ENCODE measurements at places on chromosomes 5 and 9.

- DNase-seq, result no peak
Measured at GRCh38 chr5:76069061-76069735, 14.0 kb upstream of the SV2C start.

DNA sequence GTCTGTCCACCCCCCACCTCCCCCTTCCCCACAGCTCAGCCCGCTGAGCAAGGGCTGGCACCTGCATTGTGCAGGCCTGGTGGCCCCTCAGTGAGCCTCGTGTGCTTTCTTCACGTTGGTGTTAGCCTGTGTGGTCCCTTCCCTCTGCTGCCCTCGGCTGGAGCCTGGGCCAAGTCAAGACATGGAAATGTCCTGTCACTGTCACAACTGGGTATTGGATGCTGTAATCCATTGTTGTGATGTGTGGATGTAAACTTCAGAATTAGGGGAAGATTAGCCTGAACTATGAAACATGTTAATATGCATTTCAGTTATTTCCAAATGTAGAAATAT lies 103.9 kb downstream of the TRIO start:
- no peak for DNase-seq

DNA sequence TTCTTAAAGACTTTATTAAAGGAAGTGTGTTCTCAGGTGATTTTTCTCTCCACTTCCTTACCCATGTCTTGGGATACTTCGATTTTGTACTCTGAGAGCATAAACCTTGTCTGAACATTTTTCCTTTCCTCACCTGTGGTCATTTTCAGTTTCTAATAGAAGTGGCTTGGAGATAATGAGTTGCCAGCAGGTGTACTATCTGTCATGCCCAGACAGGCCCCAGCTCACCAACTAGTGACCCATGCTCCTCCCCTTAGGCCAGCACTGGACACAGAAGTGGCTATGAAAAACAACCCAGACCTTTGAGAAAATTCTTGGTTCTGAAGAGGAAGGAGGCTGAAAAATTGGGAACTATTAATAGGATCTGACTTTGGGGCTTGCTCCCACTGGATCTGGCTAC lies 49.2 kb upstream of the SMIM32 start:
- DNase-seq, result no peak

DNA sequence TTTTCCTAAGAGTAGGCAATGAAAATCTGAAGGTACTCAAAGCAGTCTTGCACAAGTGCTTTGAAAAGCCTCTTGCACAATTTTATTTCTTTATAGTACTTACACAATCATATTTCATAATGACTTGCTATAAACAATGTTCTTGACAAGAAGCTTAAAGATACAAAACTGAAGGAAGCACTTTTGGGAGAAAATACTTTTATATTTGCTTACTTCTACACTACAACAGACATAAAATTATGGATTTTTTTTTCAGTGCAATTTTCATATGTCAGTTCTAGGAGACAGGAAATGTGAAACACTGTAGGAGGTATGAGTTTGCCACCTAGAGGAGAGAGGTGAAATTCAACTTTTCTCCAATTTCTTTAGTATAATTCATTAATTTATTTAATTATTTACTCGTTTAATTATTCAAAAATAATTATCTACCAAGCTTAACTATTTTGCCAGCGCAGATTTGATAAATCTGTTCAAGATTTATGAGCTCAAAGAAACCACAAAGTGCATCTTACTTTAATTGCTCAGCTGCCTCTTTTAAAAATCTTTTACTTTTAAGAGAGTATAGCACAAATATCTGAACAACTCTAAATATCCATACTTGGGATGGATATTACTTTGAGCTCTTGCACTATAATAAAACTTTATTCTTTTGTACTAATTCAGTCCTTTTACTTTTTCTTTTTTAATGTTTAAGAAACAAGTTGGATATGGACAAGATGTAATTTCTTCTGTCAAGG lies 29.0 kb upstream of the CDKN2B start:
- no peak for DNase-seq

- DNase-seq, result peak; percentile 31
Measured at GRCh38 chr9:101586651-101587050, 8.1 kb downstream of the PPP3R2 start.

GRCh38 chr5:60578315-60578714 lies 121.7 kb downstream of the DEPDC1B start:
- no peak for DNase-seq

- no peak for DNase-seq
Measured at GRCh38 chr5:104297076-104297475, 734.5 kb upstream of the NUDT12 start.

DNA sequence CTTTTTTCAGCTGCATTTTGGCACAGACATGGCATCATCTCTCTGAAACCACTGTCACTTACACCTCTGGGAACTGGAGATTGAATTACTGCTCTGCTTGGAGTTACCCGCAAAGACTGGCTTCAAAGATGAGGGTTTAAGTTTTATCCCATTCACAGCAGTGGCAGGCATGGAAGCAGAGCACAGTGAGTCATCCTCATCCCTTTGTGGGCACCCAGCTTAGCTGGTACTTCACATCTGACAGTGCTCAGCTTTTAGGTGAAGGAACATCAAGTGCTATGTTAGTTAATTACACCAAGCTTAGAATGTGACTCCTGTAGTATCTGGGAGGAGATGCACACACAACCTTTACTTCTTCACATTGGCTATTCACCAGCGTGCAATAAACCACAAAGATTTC lies 24.8 kb upstream of the ALDH1A1 start:
- DNase-seq, result no peak

DNA sequence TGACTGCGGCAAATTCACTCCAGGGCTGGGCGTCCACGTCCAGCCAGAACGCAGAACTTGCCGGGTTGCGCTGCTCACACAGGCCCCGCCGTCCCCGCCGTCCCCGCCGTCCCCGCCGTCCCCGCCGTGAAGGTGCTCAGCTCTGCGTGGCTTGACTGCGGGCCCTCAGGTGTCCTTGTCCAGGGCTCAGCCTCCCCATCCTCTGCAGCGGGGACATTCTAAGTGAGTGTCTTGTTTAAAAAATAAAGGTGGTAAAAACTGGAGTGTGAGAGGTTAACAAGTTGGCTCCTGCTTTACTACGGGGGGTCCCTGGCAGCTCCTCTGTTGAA lies 14.9 kb downstream of the IRX4 start:
- DNase-seq, result no peak

DNA sequence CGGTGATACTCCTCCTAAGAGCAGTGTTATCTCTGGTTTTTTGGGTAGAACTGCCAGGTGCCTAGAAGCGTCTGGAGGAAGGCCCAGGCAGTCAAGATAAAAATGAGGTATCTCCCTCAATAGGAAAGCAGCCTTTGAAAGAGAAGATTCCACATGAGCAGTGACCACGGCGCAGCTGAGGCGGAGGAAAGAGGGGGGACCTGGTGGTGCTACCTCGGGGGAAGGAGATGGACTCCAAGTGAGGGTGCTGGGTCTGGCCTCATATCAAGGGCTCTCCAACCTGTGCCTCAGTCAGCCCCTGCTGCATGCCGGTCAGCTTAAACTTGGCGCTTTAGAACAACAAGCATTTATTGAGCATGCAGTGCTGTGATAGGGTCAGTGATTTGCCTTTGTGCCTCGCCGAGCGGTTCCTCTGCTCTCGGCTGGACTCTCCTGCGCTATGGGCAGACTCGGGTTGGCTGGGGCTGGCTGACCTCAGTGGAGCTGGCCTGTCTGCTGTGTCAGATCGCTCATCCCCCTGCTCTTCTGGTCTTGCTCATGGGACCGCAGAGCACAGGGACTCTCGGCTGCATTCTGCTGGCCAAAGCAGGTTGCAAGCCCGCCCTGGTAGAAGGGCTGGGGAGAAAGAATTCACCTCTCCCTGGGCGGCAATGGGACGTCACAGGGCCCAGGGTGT lies 121.1 kb upstream of the IRX4 start:
- no peak for DNase-seq

GRCh38 chr9:75106857-75107256 lies 18.5 kb downstream of the OSTF1 start:
- DNase-seq, result no peak

DNA sequence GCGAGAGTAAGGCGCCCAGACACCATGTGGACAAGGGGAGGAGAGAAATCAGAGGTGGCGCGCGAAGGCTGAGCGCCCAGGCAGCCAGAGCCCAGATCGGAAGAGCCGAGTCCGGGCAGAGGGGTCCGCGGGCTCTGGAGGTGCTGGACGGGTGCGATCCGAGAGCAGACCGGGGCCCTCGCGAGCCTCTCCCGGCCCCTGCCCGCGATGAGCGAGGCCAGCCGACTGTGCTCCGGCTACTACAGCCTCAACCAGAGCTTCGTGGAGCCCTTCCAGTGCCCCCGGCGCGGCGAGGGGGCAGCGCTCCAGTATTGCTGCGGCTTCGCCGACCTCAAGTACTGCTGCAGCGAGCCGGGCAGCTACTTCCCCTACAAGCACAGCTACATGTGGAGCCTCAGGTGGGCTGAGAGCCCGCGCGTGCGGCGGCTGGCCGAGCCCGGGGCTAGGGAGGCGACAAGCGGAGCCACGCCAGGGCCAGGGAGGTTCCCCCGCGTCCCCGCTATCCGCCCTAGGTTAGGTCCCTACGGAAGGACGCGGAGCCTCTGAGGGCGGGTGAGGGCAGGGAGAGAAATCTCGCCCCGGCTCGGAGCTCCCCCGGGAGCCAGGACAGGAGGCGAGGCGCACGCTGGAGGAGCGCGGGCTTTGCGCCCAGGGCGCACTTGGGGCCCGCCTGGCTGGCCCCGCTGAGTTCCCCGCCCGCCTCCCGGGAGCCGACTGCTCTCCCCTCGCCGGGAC lies at the start of gene SHISAL2B:
SHISAL2B (plus strand) TSS at position 87 of the 735 bp plus-strand sequence; CDS start at position 208, 121 bp downstream.
- no peak for DNase-seq

DNA sequence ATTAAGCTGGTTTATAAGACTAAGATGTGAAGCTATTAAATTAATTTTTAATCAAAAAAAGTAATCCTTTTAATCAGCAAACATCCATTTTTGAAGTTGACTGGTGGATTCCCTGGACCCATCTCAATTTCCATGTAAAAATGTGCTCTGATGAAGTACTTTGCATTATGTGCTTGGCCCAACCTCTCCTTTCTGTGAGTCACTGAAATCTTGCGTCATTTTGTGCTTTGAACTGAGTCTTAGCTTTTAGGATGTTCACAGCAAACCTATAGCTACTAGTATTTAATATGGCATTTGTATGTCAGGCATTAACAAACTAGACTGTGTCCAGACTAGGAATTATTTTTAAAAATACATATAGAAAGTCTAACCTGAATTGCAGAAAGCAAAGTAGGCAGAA lies 55.0 kb upstream of the CDH12 start:
- DNase-seq, result no peak

DNA sequence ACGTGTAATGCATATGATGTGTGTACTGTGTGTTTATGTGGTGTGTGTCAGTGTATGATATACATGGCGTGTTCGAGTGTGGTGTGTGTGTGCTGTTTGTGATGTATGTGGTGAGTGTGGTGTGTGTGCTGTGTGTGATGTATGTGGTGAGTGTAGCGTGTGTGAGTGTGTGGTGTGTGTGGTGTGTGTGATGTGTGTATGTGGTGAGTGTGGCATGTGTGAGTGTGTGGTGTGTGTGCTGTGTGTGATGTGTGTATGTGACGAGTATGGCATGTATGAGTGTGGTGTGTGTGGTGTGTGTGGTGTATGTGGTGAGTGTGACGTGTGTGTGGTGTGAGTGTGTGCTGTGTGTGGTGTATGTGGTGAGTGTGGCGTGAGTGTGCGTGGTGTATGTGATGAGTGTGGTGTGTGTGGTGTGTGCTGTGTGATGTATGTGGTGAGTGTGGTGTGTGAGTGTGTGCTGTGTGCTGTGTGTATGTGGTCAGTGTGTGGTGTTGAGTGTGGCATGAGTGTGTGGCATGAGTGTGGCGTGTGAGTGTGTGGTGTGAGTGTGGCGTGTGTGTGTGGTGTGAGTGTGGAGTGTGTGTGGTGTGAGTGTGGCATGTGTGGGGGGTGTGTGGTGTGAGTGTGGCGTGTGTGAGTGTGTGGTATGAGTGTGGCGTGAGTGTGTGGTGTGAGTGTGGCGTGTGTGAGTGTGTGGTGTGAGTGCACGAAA lies 56.8 kb upstream of the CKS2 start:
- no peak for DNase-seq

GRCh38 chr9:101440714-101441230 lies 5.2 kb upstream of the ALDOB start:
- DNase-seq, result no peak

- DNase-seq, result no peak
Measured at GRCh38 chr5:76351577-76351976, 51.5 kb upstream of the IQGAP2 start.

DNA sequence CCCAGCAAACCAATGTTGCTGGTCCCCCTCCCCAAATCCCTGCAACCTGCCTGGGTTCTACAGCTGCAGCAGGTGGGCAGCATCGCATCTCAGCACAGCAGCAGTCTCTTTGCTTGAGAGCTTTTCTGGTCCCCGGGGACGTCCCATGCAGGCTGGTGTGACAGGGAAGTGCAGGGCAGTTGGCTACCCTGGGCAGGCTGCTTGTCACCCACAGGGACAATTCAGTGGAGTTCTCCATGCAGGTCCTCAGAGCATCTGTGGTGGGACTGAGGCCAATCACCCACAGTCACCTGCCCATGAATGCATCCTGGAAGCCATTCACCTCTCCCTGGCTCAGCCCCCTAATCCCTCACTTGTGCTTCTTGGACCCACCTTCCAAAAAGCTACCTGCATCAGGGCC lies 43.9 kb upstream of the SEMA4D start:
- DNase-seq, result no peak

DNA sequence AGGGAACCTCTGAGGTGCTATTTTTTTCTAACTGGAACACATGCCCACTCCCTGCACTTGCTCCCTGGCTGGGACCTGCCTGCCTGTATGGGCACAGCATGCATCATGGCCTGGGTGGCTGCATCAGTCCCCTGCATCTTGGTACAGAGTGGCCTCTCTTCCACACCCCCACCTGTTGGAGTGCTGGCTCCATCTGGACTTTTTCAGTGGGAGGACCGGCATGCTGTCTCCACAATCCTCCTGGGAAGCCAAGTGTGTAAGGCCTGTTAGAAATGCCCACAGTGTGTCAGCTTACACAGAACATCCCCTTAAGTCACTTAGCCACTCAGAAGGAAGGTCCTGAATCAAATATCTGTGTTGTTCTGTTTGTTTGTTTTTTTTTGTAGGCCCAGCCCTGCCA lies 102.9 kb downstream of the MARCHF3 start:
- no peak for DNase-seq

DNA sequence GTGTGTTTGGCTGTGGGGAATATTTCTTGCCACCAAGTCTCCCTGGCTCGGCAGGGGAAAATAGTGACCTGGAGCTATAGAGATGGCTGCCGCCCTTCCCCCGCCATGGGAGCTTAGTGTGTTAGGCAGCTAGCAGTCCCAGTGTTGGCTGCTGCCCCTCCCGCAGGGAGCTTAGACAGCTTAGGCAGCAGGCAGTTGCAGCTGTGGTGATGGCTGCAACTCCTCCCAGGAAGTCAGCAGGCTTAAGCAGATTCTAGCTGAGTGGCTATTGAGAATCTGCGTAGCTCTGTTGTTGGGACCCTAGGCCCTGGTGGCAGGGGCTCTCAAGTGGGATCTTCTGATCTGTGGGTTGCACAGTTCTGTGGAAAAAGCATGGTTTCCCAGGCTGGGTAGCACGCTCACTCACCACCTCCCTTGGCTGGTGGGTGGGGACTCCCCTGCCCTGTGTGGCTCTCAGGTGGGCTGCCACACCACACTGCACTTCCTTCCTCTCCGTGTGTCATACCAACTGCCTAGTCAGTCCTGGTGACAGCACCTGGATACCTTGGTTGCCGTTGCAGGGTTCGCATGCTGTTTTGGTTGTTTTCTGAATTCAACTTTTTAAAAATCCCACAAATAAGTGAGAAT lies 9.3 kb downstream of the OR1N2 start:
- DNase-seq, result no peak

Data from activated CD4-positive, alpha-beta memory T cell treated with anti-CD3 and anti-CD28 coated beads for 36 hours (primary cell).